ENCODE measurements at places on chromosomes 12 and 14.
A peak's percentile ranks its signal among the peaks of the same experiment; 100 is the strongest.

- H3K27ac ChIP-seq, result peak overlapping the region; percentile 100
- DNase-seq, result no peak
- peaks cover 38% of the 10 kb centered on the region for H3K36me3 ChIP-seq
Observed at GRCh38 chr12:124915239-124916236, 1.1 kb upstream of the UBC start.

GRCh38 chr12:111544032-111544431, 55.1 kb downstream of the ATXN2 start:
- H3K27ac ChIP-seq, result peak overlapping the region; percentile 27
- no peaks in the 10 kb centered on the region for H3K27me3 ChIP-seq
- DNase-seq, result no peak
- H3K4me1 ChIP-seq, result peaks cover 28% of the 10 kb centered on the region
- H3K36me3 ChIP-seq, result peaks cover 27% of the 10 kb centered on the region

DNA sequence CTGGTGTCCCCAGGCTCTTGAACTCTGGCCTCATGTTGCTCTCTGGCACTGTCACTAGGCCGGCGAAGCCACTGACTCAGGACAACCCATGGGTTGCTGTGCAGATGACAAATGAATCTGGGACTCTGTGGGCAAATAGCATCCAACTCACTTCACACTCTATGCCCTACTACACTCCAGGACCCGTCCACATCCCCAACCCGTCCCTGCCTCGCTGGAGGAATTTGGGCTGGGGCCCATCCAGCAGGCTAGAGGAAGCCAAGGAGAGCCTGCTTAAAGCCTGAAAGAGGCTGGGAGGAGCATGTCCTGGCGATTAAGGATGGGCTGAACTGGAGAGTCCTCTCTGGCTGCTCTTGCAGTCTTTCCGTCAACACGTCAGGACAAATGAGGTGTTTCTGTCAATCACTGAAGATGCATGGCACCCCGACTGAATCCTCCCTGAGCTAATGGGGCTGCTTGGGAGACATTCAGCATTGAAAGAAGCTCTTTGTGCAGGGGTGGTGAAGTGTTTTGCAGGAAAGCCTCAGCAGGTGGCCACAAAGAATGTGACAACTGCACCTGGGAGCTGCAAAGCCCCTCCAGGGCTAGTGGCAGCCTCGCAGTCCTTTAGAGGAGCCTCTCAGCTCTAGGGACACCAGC, 71.7 kb downstream of the ANO2 start:
- no peak overlapping the region for H3K27ac ChIP-seq
- no peak for DNase-seq
- H3K27me3 ChIP-seq, result peaks cover 10% of the 10 kb centered on the region

DNA sequence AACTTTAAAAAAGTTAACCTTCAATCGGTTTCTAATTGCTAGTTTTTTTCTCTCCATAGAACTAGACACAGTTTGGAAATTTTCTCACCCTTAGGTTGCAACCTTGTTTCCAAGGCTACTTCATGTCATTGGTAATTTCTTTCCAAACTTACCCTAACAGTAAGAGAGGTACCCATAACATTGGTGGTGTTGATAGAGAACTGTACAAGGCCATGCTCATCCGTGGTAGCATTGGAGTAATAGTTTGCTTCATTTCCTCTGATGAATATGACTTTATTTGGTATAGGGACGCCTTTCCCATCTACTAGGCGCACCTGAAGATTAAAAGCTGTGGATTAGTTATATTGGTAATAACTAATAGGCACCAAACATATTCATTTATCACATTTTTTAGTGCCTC, 11.6 kb downstream of the A2M start:
- H3K4me1 ChIP-seq, result peaks cover 7% of the 10 kb centered on the region
- H3K27me3 ChIP-seq, result no peaks in the 10 kb centered on the region
- no peak overlapping the region for H3K27ac ChIP-seq
- H3K4me3 ChIP-seq, result no peak overlapping the region
- DNase-seq, result no peak
- H3K36me3 ChIP-seq, result no peaks in the 10 kb centered on the region

DNA sequence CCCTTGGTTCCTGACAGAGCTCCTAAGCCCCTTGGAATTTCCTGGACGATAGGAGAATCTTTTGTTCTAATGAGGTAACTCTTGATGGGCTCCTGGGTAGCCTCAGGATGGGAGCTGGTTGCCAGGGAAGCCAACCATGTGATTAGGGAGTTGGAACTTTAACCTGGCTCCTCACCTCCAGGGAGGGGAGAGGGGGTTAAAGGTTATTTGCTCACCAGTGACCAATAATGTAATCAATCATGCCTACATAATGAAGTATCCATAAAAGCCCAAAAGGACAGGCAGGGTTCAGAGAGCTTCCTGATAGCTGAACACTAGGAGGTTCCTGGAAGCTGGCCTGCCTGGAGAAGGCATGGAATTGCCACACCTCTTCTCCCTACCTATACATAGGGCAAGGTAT, 6.2 kb upstream of the CNOT2 start:
- no peak overlapping the region for H3K4me3 ChIP-seq
- H3K27me3 ChIP-seq, result no peaks in the 10 kb centered on the region
- H3K27ac ChIP-seq, result no peak overlapping the region
- peaks cover 36% of the 10 kb centered on the region for H3K36me3 ChIP-seq
- peaks cover 18% of the 10 kb centered on the region for H3K4me1 ChIP-seq
- DNase-seq, result no peak

DNA sequence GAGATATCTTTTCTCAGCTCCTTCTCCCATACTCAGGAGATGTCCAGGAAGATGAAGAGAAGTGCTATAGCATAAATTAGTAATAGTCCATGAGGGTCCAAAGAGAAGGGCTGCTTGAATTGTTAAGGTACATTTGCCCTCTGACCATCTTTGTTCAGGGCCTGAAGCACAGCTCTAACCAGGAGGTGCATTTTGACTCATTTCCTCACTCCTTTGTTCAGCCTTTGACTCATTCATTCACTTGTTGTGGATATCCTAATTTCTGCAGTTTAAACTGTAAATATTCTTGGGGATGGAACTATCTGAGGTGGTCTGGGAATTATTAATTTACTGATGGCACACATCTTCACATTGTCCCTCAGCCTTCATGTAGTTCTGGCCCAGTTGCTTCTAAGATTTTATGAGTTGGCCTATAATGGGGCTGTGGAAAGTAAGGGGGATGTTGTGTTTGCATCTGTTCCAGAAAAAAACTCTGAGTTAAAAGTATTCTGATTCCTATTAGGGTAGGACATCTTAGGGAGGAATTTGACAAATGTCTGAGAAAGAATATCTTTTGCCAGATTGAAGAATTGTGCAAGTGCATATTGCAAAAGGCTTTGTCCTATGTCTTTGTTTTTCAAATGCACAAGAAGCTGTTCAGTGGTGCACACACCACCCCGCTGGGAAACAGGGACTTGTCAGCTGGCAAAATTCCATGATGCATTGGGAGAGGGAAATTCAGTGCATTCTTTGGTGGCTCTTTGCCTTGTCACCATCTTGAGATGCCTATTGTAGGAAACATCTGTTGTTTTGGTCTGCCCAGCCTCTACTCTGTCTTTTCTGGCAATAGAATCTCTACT, 22.1 kb downstream of the SMOC1 start:
- no peak overlapping the region for H3K4me3 ChIP-seq
- H3K27ac ChIP-seq, result no peak overlapping the region
- H3K27me3 ChIP-seq, result peaks cover 2% of the 10 kb centered on the region
- no peaks in the 10 kb centered on the region for H3K4me1 ChIP-seq
- no peak for DNase-seq

- peaks cover 18% of the 10 kb centered on the region for H3K36me3 ChIP-seq
- no peaks in the 10 kb centered on the region for H3K27me3 ChIP-seq
- peak; percentile 9 for DNase-seq
- H3K4me3 ChIP-seq, result peak overlapping the region; percentile 72
- peaks cover 43% of the 10 kb centered on the region for H3K4me1 ChIP-seq
Observed at GRCh38 chr12:42097971-42098370, 46.7 kb downstream of the GXYLT1 start.

DNA sequence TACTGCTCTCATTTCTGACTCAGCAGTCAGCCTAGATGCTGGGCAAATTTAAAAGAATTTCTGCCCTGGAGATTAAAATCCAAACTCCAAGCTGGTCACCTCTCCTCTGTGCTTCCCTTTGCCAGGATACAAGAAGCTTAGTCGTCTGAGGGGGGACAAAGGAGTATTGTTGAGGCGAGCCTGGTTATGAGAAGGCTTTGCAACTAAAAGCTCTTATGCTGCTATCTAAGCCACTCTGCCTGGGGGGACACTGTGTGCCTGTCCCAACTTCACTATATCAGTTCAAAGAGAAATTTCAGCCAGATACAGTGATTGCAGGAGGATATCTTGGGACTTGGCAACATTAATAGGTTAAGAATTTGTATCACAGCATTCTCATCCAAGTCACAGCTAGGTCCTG, 10.8 kb upstream of the PLEKHH1 start:
- H3K4me3 ChIP-seq, result no peak overlapping the region
- no peak for DNase-seq
- no peak overlapping the region for H3K27ac ChIP-seq
- peaks cover 16% of the 10 kb centered on the region for H3K27me3 ChIP-seq

DNA sequence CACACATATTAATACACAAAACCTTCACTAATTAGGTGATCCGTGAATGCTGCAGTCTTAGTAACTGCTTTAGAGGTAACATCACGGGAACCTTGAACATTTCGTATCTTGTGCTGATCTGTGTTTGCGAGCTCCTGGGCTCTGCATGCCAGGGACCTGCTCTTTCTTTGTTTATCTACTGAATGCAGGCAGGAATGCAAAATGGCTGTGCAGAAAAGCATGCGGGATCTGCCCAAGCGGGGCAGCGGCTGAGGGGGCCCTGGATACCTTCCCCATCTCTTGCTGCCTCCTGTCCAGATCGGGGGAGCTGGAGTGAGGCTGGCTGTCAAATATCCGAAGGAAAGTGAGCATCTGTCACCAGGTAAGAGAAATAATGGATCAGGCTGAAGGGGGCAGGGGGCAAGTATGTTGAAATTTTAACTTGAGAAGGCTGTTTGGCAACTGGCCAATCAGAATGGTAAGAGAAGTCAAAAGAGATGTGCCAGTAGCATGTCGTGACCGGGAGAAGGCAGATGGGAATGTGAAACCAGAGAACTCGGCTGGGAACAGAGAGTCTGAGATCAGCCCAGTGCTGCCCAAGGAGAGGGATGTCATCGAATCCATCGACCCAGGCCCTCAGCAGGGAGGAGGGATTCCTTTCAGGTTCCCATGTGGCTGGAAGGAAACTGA, 191.4 kb downstream of the TTC7B start:
- no peak for DNase-seq
- H3K4me1 ChIP-seq, result no peaks in the 10 kb centered on the region
- H3K4me3 ChIP-seq, result no peak overlapping the region
- peaks cover 2% of the 10 kb centered on the region for H3K27me3 ChIP-seq
- no peaks in the 10 kb centered on the region for H3K36me3 ChIP-seq

DNA sequence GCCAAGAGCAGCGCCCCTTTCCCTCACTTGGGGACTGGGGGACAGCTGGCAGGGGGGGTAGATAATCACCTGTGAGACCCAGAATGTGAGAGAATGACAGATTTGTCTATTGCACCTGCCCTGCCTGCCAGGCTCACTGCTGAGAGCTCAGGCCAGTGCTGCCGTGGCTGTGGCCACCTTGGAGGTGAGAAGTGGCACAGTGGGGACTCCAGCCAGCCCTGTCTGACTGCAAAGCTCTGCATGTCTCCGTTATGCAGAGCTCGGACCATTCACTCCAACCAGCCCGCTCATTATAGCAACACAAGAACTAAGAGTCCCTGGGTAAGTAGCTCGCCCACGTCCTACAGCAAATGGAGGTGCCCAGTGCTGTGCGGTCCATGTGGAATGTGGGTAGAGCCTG, 88.8 kb downstream of the DICER1 start:
- H3K4me3 ChIP-seq, result no peak overlapping the region
- no peak for DNase-seq
- H3K27ac ChIP-seq, result no peak overlapping the region
- H3K27me3 ChIP-seq, result peaks cover 8% of the 10 kb centered on the region

DNA sequence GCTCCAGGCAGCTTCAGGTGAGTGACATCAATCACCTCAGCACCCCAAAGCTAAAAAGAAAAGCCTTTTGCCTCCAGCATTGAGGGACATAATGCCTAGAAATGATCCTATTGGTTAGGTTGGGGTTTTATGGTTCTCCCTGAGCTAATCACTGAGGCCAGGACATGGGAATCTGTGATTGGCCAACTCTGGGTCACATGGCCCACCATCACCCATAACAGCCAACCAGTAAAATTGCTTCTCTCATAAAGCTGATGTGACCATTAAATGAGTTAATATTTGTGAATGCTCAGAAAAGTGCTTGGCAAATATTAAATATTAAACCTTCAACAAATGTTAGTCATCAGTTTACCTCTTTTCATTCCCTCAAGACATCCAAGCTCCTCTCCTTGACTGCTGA, 60.2 kb downstream of the TBX3 start:
- H3K27ac ChIP-seq, result no peak overlapping the region
- DNase-seq, result no peak
- H3K27me3 ChIP-seq, result peaks cover 4% of the 10 kb centered on the region
- H3K4me1 ChIP-seq, result no peaks in the 10 kb centered on the region

DNA sequence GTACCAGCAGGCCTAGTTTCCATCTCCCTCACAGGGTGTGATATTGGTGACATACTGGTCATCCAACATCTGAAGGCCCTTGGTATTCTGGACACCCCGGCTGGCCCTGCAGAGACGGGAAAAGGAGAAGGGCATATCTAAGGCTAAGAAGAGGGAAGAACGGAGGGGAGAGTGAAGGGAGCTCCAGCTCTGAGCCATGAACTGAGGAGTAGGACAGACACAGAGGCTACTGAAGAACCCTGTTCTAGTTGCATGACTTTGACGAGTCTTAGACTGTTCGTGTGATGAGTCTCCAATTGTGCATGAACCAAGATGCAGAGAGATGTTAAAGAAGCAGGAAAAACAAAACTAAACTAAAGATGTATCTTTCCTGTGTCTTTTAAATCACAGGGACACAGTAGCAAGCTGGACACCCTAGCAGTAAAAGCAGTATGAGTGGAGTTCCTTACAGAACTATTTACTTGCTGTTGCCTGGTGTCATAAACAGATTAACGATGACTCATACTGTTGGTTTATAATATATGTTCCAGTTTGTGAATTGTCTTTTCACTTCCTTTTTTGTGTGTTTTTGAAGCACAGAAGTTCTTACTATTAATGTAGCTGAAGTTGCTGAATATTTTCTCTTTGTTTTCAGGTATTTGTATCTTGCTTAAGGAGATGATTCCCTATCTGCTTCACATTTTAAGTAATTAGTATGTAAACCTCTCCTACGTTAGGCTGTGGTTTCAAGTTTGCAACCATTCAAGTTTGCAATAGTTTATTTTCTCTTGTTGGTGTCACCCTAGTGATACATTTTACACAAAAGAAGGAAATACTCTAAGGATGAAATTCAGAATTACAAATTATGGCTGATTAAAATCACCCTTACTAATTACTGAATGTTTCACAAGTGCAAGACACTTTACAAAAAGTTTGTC, 15.7 kb downstream of the FAR2 start:
- H3K27ac ChIP-seq, result no peak overlapping the region
- H3K36me3 ChIP-seq, result no peaks in the 10 kb centered on the region
- H3K27me3 ChIP-seq, result no peaks in the 10 kb centered on the region
- H3K4me1 ChIP-seq, result peaks cover 15% of the 10 kb centered on the region
- DNase-seq, result no peak
- no peak overlapping the region for H3K4me3 ChIP-seq

All from activated CD4-positive, alpha-beta T cell treated with anti-CD3 and anti-CD28 coated beads for 36 hours (primary cell).